ENCODE measurements at places on chromosomes 7 and 10. TPM values are rescaled to one million over a fixed set of nuclear protein-coding genes. Genes with fewer than 3 reads are reported as not detected.

FGFBP3 gene
- total RNA-seq = 1.5 TPM

CACNB2 gene
- 0.39 TPM for total RNA-seq

CEP55 gene
- total RNA-seq = 4.6 TPM

CPVL gene
- total RNA-seq = 0.96 TPM

OR2A42 gene
- total RNA-seq = 0.30 TPM

TFR2 gene
- 8.0 TPM for total RNA-seq

DNA sequence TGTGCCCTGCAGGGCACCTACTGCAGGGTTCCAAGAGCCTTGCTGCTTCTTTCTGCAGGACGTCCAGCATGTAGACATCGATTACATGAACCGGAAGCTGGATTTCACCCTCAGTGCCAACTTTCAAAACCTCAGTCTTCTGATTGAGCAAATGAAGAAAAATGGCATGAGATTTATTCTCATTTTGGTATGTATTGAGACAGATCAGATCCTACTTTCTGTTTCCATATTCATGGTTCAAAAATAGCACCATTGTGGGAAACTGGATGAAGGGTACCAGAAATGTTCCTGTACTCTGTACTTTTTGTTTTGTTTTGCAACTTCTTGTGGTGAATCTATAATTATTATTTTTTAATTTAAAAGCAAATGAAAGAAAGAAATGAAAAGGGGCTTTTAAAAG is 64.1 kb downstream of the MGAM2 start:
- H3K36me3 ChIP-seq = no peaks in the 10 kb centered on the region
- no peak for DNase-seq
- no peak overlapping the region for H3K27ac ChIP-seq
- no peaks in the 10 kb centered on the region for H3K4me1 ChIP-seq
- no peaks in the 10 kb centered on the region for H3K27me3 ChIP-seq

DNA sequence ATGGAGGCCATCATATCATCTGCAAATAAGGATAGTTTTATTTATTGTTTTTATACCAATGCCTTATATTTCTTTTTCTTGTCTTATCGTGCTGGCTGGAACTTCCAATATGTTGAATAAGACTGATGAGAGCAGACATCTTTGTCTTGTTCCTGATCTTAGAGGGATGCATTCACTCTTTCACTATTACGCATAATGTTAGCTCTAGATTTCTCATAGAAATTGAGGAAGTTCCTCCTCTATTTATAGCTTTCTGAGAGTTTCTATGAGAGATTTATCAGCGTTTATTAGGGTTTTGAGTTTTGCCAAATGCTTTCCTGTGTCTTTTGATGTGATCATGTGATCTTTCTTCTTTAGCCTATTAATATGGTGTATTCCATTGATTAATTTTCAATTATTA is 49.3 kb downstream of the COL28A1 start:
- H3K27ac ChIP-seq = no peak overlapping the region
- H3K36me3 ChIP-seq = no peaks in the 10 kb centered on the region
- H3K27me3 ChIP-seq = no peaks in the 10 kb centered on the region

DNA sequence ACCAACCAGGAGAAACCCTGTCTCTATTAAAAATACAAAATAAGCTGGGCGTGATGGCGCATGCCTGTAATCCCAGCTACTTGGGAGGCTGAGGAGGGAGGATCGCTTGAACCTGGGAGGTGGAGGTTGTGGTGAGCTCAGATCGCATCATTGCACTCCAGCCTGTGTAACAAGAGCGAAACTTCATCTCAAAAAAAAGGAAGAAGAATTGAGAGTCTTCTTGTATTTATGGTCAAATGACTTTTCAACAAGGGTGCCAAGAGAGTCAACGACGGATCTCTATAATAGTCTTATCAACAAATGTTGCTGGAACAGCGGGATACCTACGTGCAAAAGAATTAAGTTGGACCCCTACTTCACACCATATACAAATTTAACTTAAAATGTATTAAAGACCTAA is 21.6 kb upstream of the JAZF1 start:
- DNase-seq = no peak
- H3K27me3 ChIP-seq = peaks cover 13% of the 10 kb centered on the region
- H3K36me3 ChIP-seq = no peaks in the 10 kb centered on the region
- no peak overlapping the region for H3K4me3 ChIP-seq
- no peak overlapping the region for H3K27ac ChIP-seq

DNA sequence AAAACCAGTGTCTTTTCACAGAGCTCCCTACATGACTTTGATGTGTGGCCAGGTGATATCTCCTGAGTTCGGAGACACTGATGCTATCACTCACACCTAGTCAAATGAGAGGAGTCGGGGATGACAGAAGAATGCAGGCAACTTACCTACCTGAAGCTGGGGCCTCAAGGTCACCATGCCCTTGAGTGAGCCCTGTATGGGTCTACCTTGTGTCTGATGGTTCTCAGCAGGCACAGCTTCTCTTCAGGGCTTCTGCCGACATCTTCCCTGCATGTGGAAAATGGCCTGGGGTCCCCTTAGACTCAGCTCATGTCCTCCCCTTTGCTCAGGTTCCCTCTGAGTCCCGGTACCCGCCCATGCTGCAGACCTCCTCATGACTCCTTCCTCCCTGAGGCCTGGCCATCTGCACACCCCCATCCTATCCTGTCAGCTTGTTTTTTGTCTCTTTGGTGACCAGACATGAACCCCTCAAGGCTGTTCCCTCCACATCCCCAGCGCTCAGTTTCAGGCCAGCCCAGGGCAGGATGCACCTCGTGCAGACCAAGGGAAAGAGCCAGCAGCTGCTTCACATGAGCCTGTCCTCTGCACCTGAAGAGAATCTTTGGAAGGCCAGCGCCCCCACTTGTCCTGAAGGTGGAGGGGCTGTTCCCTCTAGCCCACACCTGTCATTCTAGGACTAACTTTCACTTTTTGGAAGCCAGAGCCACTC is 74.6 kb upstream of the GDF10 start:
- H3K27ac ChIP-seq = no peak overlapping the region
- no peaks in the 10 kb centered on the region for H3K4me1 ChIP-seq
- H3K4me3 ChIP-seq = no peak overlapping the region
- H3K36me3 ChIP-seq = no peaks in the 10 kb centered on the region

DNA sequence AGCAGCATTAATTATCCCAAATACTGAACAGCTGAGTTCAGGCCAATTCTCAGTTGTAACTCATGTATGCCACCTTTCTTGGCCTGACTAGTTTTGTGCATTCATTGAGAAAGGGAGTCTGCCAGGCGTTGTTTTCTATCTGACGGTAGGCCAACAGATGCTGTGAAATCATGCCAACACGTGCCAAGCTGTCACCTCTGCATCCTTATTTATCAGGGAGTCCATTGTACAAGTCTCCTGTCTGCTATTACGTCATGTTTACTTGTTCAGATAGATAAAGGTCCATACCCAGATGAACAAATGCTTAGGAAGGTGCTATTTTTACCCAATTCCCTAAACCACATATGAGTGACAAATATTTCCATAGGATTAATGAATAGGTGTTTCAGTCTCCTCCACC is 127.2 kb upstream of the CDK6 start:
- no peak overlapping the region for H3K27ac ChIP-seq
- no peaks in the 10 kb centered on the region for H3K4me1 ChIP-seq
- H3K4me3 ChIP-seq = no peak overlapping the region
- H3K27me3 ChIP-seq = no peaks in the 10 kb centered on the region
- no peak for DNase-seq

GRCh38 chr7:28405662-28406061 is 6.7 kb upstream of the CREB5 start:
- no peak overlapping the region for H3K27ac ChIP-seq
- H3K4me3 ChIP-seq = no peak overlapping the region
- no peaks in the 10 kb centered on the region for H3K36me3 ChIP-seq
- peaks cover 14% of the 10 kb centered on the region for H3K4me1 ChIP-seq
- DNase-seq = no peak

DNA sequence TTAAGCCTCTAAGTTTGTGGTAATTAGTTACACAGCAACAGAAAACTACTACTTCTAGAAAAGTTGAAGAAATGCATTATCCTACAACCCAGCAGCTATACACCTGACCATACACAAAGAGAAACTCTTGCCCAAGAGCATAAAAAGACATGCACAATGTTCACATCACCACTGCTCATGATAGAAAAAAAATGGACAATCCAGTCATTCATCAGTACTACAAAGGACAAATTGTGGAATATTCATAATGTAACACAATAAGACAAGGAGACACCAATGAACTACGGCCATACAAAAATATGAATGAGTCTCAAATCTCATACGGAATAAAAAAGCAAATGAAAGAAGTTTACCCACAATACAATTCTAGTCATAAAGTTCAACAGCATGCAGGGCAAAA is 87.4 kb downstream of the ZFAND4 start:
- H3K4me1 ChIP-seq = peaks cover 12% of the 10 kb centered on the region
- peaks cover 1% of the 10 kb centered on the region for H3K27me3 ChIP-seq
- peaks cover 7% of the 10 kb centered on the region for H3K36me3 ChIP-seq
- DNase-seq = no peak

DNA sequence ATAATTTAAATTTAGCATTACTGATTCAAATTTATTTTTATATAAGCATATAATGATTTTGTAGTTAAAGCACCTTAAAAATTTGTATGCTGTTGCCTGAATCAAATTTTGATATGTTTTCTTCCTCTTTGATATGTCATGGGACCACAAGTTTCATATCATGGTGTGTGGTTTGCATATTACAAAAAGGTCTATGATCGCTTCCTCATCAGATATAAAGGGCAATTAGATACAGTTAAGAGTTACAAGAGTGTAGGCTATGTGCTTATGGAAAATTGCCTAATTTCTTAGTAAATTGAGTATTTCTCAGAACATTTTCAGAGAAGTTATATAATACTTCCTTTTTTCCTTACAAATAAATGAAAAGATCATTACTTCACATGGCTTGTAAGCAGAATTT is 22.2 kb downstream of the MRC1 start:
- H3K27ac ChIP-seq = no peak overlapping the region
- peaks cover 2% of the 10 kb centered on the region for H3K27me3 ChIP-seq
- DNase-seq = no peak
- no peak overlapping the region for H3K4me3 ChIP-seq

DNA sequence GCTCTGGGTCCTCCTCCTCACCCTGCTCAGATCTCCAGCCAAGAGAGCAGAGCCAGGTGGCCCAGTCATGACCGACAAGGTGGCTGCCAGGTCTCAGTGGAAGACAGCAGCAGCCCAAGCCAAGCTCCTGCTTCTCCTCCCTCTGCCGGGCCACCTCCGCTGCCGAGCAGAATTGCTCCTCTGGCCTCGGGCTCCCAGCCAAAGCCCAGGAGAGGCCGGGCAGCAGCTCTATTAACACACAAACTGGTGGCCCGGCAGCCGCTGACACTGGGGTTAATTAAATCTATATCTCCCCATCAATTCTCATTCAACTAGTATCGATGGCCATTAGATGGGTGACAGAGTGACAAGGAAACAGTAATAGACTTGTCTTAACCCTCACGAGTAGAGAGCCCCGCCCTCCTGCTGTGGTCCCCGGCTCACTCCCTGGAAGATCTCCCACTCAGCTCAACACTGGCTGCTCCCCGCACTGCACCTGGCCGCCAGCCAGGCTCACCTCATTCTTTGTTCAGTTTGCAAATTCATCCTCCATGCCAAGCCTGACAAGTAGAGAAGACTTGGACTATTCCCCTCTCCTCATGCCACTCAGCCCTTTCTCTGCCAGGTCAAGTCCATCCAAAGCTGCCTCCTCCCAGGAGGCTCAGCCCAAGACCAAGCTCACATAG is 74.1 kb upstream of the UNC5B start:
- no peak overlapping the region for H3K27ac ChIP-seq
- H3K4me3 ChIP-seq = no peak overlapping the region
- H3K36me3 ChIP-seq = no peaks in the 10 kb centered on the region
- DNase-seq = no peak
- no peaks in the 10 kb centered on the region for H3K4me1 ChIP-seq

DNA sequence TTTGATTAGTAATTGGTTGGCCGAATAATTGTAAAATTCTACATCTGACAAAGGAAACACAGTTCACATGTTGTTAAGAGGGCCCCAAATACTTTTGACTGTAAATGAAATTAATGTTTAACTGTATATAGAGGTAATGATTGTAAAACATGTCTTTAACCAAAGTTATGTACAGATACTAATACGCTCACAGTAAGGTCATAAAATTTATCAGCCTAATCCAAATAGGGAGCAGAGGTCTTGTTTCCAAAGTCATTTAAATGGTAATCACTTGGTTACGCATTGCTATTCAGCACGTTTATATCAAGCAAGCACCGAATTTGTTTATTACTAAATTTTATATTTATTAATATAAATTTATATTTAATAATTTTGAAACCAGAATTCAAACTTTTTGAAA is 1.4 kb downstream of the PHYHIPL start:
- no peak overlapping the region for H3K4me3 ChIP-seq
- H3K36me3 ChIP-seq = no peaks in the 10 kb centered on the region
- no peak overlapping the region for H3K27ac ChIP-seq

GRCh38 chr7:137694405-137694804 is 152.4 kb downstream of the DGKI start:
- H3K4me3 ChIP-seq = no peak overlapping the region
- no peak overlapping the region for H3K27ac ChIP-seq
- no peaks in the 10 kb centered on the region for H3K4me1 ChIP-seq
- no peaks in the 10 kb centered on the region for H3K36me3 ChIP-seq
- no peak for DNase-seq

- H3K27me3 ChIP-seq = no peaks in the 10 kb centered on the region
- no peaks in the 10 kb centered on the region for H3K4me1 ChIP-seq
- DNase-seq = no peak
- no peak overlapping the region for H3K27ac ChIP-seq
These were observed 50.1 kb downstream of the NOD1 start for GRCh38 chr7:30428246-30429155.

DNA sequence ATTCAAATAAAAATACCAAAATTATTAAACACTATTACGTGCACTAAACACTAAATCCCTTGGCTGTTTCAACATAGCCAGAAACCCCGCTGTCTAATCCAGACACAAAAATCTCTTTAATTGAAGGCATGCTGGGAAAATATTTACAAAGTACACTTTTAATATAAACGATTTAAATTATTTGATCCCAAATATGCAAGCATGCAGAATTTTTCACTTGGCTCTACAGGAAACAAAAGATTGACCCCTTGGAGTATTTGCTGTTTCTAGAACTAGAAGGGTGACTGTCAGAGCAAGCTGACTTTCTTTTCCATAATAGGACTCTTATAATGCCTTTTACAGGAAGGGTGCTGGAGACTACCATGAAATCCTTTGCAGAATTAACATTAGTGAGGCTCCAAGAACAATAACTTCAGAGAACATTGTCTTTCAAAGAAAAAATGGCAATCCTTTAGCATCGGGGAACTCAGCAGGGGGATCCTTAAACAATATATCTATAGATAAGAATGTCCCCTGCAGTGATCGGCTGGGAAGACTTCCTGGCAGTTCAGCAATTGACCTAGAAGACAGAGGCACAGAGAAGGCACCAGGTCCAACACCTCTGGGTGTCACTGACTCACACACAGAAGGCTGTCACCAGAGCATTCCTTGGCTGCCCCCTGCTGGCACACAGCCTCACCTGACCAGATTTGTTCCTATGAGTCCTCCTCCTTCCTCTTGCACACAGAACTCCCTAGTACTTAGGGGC is 55.8 kb upstream of the MRLN start:
- H3K27me3 ChIP-seq = no peaks in the 10 kb centered on the region
- peak; percentile 76 for DNase-seq
- no peaks in the 10 kb centered on the region for H3K4me1 ChIP-seq
- no peak overlapping the region for H3K4me3 ChIP-seq
- peaks cover 83% of the 10 kb centered on the region for H3K36me3 ChIP-seq
- H3K27ac ChIP-seq = no peak overlapping the region

- H3K27me3 ChIP-seq = no peaks in the 10 kb centered on the region
- no peak overlapping the region for H3K4me3 ChIP-seq
- DNase-seq = no peak
- H3K36me3 ChIP-seq = no peaks in the 10 kb centered on the region
- peaks cover 19% of the 10 kb centered on the region for H3K4me1 ChIP-seq
These were observed 1.8 kb downstream of the CLIP2 start for GRCh38 chr7:74290981-74291441.

GRCh38 chr7:149664176-149664575 is 109.2 kb downstream of the ZNF467 start:
- peaks cover 11% of the 10 kb centered on the region for H3K27me3 ChIP-seq
- H3K36me3 ChIP-seq = no peaks in the 10 kb centered on the region
- no peak overlapping the region for H3K4me3 ChIP-seq
- H3K4me1 ChIP-seq = no peaks in the 10 kb centered on the region

All from CD4-positive, CD25-positive, alpha-beta regulatory T cell (primary cell).